ENCODE measurements at places on chromosomes 16 and 17.

GRCh38 chr16:69179328-69180010, 7.5 kb upstream of the SNTB2 start:
- DNase-seq: no peak

DNA sequence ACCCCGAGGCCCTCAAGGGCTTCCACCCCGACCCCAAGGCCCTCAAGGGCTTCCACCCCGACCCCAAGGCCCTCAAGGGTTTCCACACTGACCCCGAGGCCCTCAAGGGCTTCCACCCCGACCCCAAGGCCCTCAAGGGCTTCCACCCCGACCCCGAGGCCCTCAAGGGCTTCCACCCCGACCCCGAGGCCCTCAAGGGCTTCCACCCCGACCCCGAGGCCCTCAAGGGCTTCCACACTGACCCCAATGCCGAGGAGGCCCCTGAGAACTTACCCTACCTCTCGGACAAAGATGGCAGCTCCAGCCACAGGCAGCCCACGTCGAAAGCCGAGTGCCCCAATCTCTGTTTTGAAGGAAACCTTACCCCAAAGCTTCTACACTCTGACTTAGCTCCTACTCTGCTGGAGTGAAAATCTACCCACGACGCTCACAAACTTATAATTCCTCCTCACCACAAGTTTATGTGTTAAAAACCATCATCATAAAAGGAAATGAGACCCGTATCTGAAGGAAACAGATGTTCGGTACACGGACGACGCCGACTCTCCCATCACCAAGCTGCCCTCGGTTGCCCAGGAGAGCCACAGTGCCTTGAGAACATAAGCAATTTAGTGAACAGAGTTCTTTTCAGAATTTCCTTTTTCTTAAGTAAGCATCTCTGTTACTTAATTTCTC, 61.2 kb upstream of the RPH3AL start:
- DNase-seq: no peak

GRCh38 chr17:42485680-42486079, 27.0 kb downstream of the ATP6V0A1 start:
- no peak for DNase-seq

DNA sequence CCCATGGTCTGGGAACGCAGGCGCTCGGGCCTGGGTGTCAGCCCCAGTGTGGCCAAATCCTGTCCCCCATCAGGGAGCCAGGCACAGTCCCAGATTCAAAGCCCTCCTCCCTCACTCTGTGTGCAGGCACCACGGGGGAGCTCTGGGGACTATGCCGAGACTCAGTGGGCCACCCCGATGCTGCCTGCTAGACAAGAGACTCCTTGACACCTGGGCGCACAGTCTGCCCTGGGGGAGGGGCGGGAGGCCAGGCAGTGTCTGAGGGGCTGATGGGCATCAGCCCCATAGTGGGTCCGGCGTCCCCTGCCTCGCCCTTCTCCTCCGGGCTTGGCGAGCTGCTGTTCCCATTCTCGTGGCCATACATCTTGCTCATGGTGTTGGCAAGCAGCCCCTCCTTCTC, 8.5 kb upstream of the CD79B start:
- DNase-seq: no peak

GRCh38 chr17:17569691-17570090, 21.8 kb downstream of the PEMT start:
- DNase-seq: no peak

DNA sequence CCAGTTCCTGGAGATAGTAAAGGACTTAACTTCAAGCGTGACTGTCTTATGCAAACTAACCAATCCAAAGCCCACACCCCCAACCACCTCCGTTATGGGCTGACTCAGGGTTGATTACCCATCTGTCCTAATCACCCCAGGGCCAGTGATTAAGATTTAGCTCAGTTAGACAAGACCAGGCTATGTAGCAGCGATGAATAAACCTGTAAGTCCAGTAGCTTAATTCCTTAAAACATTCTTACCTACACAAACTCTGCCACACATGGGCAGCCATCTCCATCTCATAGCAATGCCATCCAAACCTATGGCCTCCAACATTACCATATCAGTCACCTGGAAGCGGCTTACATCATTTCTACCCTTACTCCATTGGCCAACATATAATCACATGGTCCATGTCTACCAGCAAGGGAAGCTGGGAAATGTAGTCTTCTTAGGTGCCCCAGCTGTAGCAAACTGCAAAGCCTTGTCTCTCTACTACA, 266.7 kb downstream of the SHISA9 start:
- DNase-seq: no peak

GRCh38 chr17:1091900-1092299, 87.9 kb downstream of the ABR start:
- DNase-seq: no peak

- DNase-seq: peak; percentile 72
Observed at GRCh38 chr17:31008374-31009041, 37.7 kb downstream of the RNF135 start.

GRCh38 chr17:78144147-78144719, 2.0 kb upstream of the C17orf99 start:
- no peak for DNase-seq

GRCh38 chr16:83935005-83935857, 17.8 kb upstream of the OSGIN1 start:
- no peak for DNase-seq

DNA sequence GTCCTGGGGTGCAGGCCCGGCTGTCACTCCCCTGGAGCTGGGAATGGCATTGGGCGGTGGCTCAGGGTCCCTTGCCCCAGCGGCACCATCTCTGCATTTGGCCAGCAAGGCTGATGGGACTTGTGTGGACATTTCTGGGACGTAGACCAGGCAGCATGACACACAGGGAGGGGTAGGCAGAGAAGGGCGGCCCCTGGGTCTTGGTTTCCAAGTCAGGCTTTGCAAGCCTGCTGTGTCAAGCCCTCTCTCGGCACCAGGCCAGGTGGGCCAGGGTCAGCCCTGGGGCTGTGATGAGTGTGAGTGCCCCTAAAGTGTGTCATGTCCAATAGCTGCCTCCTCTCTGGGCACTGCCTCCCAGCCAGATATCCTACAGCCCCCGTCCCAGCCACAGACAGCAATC, 335.2 kb downstream of the SEC14L1 start:
- no peak for DNase-seq

DNA sequence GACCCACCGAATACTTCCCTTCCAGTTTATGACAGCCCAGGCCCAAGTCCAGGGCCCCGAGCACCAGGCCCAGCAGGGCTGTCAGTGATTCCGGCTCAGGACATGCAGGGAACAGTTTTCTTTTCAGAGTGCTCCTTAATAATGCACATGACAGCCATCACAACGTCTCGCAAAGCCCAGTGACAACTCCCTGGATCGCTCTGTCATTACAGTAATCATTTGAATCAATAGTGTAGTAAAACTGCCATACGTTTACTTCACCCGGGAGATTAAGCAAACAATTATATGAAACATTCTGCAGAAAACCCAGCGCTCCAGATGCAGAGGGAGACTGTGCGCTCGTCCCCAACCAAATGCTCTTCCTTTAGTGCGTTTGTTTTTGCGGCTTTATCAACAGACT, 162.6 kb upstream of the CDH13 start:
- DNase-seq: no peak

GRCh38 chr16:71540-72401, 660 bp downstream of the RHBDF1 start:
- no peak for DNase-seq

DNA sequence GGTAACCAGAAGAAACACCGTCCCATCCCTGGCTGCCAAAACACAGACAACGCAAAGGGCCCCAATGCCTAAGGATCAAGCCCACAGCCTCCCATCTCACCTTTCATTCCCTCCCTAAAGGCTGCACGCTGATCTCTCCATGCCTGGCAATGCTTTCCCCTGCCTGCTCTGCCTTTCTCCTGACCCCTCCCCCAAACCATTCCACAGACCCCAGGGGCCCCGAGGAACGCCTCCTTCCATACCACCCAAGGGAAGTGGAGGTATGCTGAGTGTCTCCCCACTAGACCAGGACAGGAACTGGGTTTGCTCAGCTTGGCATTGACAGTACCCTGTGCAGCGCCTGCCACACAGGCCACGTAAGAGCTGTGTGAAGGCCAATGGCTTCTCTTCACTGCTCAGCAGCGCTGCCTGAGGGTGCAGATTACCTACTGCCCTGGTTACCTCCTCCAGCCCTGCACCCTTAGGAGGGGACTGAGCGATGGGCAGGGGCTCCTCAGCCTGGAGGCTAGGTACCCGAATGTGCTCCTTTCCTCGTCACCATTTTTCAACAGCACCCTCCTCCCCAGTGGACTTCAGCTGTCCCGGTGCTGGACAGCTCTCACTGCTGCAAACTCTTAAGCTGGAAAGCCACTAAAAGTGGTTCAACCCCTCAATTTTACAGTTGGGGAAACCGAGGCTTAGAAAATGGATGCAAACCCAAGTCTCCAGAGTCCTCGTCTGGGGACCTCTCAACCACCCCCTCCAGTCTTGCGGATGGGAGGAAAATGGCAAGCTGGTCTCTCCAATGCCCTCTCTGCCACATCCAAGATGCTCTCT, 45.0 kb downstream of the SRCIN1 start:
- DNase-seq: no peak

GRCh38 chr16:35750701-35751104, 2291.3 kb downstream of the TP53TG3F start:
- no peak for DNase-seq

GRCh38 chr16:89201439-89202377, 1.4 kb upstream of the SLC22A31 start:
- DNase-seq: peak; percentile 94

GRCh38 chr17:64236827-64237403, 26.1 kb downstream of the TEX2 start:
- no peak for DNase-seq

DNA sequence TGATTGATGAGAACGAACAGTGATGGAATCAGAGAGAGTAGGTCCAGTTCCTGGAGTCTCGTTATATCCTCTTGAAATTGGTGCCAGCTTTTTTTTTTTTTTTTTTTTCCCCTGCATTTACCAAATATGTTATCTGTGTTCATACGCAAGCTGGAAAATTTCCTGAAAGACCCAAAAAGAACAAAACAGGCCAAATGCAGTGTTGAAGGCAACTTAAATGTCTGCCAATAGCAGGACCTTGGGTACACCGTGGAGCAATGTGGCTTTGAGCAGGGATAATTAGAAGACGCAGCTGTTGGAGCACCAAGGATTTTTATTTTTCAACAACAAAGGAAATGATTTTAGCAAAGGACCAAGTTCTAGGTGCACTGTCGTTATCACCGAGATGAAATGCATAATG, 105.0 kb downstream of the ABCC6 start:
- no peak for DNase-seq

- DNase-seq: no peak
Observed at GRCh38 chr16:5738586-5738985, 641.0 kb upstream of the EEF2KMT start.

GRCh38 chr16:2753733-2754020, 1.2 kb downstream of the SRRM2 start:
- DNase-seq: no peak

GRCh38 chr16:81485824-81486539, 41.4 kb downstream of the CMIP start:
- DNase-seq: no peak
